Stimulated activated CD4-positive, alpha-beta T cell treated with anti-CD3 and anti-CD28 coated beads, Interleukin-1b, Interleukin-23, amount 100 ng/mL, for 48 hours (primary cell): ENCODE measurements at places on chromosomes 2 and 18.

DNA sequence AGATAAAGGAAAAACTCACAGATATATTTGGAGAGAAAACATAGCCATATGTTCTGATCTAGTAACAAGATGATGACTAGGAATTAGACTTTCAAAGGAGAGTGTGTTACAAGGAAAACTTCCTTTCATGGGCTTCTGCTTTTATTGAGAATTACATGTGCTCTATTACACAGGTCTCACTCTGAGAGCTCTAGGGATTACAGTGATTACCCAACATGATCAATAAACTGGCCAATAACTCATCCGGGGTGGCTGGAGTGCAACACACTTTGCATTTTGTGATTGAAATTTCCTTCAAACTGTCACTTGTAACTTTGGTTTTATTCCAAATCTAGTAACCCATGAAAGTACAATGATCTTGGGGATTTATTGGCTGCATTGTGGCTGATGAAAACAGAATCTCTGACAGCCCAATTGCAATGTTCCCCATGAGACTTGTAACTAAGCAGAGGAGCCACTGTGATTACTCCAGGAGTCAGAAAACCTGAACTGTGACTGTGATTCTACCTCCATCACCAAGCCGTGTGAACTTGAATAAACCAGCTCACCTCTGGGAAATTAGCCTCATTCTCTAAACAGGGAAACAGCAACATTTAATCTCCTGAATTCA, 40.2 kb upstream of the LRRC30 start:
- no peak for DNase-seq

DNA sequence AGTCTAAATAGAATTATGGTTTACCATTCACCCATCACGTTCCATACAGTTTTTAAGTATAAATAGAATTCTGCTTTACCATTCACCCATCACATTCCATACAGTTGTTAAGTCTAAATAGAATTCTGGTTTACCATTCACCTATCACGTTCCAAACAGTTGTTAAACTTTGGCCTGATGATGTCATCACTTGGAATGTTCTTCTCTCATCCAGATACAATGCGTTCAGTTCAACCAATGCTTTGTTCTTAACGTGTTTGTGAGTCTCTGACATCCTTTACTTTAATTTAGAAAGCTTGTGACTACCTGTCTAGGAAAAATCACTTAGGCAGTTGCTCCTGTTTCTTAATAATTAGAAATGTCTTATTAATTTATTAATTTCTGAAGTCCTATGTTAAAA, 236.3 kb upstream of the RASGRP3 start:
- no peak for DNase-seq

- no peak for DNase-seq
Measured at GRCh38 chr2:223460774-223461211, 141.4 kb downstream of the SCG2 start.

GRCh38 chr2:40113997-40114396, 334.9 kb upstream of the THUMPD2 start:
- DNase-seq, result no peak

DNA sequence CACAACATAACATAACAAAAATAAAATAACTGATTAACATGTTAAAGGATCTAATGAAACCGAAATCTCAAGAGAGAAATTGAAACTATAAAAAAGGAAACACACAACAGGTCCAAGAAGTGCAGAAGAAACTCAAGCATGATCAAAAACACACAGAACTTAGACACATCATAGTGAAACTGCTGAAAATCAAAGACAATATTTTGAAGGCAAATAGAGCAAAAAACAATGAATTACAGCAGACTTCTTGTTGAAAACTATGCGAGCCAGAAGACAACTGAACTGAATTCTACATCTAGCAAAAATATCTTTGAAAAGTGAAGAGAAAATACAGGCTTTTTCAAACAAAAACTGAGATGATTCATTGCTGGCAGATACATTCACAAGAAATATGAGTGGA, 61.3 kb downstream of the UGP2 start:
- no peak for DNase-seq

DNA sequence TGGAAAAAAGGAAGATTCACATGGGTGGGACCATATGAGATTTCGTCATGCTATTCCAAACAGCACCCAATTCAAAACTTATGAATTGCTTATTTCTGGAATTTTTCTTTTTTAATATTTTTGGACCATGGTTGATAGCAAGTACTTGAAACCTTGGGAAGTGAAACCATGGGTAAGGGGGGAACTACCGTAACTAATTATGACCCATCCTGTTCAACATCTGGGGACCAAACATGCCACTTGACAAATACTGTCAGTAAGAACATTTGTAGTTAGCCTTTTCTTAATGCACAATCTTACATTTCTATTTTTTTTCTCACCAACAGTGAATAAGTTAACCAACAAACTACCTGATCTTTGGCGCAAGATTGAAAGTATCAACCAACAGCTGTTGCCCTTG, 105.7 kb upstream of the TTC39C start:
- DNase-seq, result no peak

GRCh38 chr2:176931588-176932563, 280.7 kb upstream of the HNRNPA3 start:
- peak; percentile 8 for DNase-seq
